ENCODE measurements at places on chromosomes 7 and 10. TPM values are rescaled to one million over a fixed set of nuclear protein-coding genes. Genes with fewer than 3 reads are reported as not detected.
A peak's percentile ranks its signal among the peaks of the same experiment; 100 is the strongest.

DNA sequence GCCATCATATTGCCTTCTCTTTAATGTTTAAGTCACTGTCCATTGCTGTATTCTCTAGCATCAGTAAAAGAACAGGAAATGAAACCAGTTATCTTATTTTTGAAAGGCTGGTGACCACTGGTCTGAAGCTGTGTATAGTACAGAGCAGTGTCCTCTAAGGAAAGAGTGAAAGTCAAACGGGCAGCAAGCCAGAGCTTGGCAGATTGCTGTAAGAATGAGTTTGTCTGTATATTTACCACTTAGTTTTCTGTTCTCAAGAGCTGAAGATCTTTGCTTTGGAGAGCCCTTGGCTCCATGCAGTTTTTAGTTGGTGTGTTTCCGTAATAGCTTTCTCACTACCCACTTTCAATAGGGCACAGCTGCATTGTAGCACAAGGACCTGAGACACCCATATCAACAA is 31.9 kb downstream of the PCBD1 start:
- H3K4me3 ChIP-seq: no peak overlapping the region
- no peaks in the 10 kb centered on the region for H3K4me1 ChIP-seq
- no peak for DNase-seq
- H3K27ac ChIP-seq: no peak overlapping the region

DNA sequence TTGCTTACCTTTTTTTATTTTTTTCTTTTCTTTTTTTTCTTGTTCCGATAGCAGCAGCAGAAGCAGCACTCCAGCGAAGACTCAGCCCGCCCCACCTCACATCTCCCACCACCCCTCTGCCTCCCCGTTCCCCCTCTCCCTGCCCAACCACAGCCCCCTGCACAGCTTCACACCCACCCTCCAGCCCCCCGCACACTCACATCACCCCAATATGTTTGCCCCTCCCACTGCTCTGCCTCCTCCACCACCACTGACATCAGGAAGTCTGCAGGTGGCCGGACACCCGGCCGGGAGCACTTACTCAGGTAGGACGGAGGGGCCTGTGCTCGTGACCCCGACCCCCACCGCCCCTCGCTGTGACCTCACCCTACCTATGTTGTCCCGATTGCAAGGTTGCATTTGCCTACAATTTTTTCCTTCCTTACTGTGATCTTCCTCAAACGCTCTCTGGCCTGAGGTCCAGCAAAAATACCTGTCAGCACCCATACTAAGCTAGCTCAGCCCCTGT is 367.2 kb upstream of the GALNT17 start:
- no peak for DNase-seq
- no peaks in the 10 kb centered on the region for H3K27me3 ChIP-seq
- peaks cover 23% of the 10 kb centered on the region for H3K36me3 ChIP-seq
- no peak overlapping the region for H3K4me3 ChIP-seq
- H3K27ac ChIP-seq: no peak overlapping the region
- H3K4me1 ChIP-seq: no peaks in the 10 kb centered on the region

DNA sequence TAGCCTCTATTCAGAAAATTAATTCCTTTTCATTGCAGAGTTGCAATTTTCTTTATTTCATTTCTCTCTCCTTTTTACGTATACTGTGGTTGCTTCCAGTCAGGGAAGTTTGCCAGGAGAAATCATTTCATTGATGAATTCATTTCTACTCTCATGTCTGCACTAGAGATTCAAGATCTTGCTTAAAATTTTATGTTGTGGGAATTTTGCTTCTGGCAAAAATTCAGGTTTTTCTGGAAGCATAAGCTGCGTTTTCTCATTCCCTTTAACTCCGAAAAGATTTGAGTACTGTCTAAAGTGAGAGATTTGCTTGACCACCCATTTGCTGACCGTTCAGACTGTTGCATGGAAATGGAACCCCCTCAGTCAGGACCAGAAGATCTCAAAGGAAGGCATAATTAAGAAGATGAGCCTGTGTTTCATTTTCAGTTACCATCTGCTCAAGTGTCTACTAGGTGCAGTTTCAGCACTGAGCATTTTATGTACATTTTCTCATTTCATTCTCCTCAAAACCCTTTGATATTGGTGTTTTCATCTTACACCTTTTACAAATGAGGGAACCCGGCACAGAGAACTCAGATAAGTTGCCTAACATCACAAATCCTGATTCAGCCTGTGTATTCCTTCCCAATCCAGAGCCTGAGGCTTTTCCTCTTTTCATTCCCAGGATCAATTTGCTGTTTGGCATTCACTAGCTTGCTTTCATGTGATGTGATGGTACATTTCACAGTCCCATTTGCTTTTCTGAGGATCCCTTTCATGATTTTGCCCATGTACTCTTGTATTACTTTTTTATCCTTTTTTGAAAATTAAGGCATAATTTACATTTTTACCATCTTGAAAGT is 3.9 kb downstream of the PTPRZ1 start:
- no peak overlapping the region for H3K27ac ChIP-seq
- H3K36me3 ChIP-seq: no peaks in the 10 kb centered on the region
- no peak for DNase-seq
- no peaks in the 10 kb centered on the region for H3K4me1 ChIP-seq

- no peaks in the 10 kb centered on the region for H3K4me1 ChIP-seq
- H3K27ac ChIP-seq: no peak overlapping the region
- H3K27me3 ChIP-seq: no peaks in the 10 kb centered on the region
These were observed 32.2 kb downstream of the AP5Z1 start for GRCh38 chr7:4807598-4808016.

DNA sequence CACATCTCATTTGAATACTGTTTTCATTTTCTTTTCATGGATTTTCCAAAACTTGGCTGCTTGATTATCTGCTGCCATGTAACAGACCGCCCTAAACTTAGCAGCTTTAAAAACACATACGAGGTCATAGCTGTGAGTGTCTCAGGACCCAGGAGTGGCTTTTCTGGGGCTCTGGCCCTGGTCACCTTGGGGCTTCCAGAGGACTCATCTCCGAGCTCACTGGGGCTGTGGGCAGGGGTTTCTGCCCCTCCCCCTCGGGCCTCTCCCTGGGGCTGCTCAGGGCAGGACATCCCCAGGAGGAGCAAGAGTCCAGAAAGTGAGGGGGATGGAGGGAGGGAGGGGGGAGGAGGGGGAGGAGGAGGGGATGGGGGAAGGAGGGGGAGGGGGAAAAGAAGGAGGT is 77.0 kb downstream of the NKX6-2 start:
- H3K36me3 ChIP-seq: peaks cover 28% of the 10 kb centered on the region
- H3K27ac ChIP-seq: no peak overlapping the region
- no peaks in the 10 kb centered on the region for H3K4me1 ChIP-seq
- peak; percentile 53 for DNase-seq
- H3K4me3 ChIP-seq: no peak overlapping the region

GRCh38 chr10:132953428-132953827 is 11.1 kb upstream of the CFAP46 start:
- no peaks in the 10 kb centered on the region for H3K4me1 ChIP-seq
- H3K36me3 ChIP-seq: no peaks in the 10 kb centered on the region
- no peaks in the 10 kb centered on the region for H3K27me3 ChIP-seq
- no peak for DNase-seq
- H3K4me3 ChIP-seq: no peak overlapping the region
- no peak overlapping the region for H3K27ac ChIP-seq

- H3K36me3 ChIP-seq: no peaks in the 10 kb centered on the region
- H3K4me1 ChIP-seq: no peaks in the 10 kb centered on the region
- DNase-seq: no peak
- H3K27me3 ChIP-seq: no peaks in the 10 kb centered on the region
- H3K4me3 ChIP-seq: no peak overlapping the region
- no peak overlapping the region for H3K27ac ChIP-seq
These were observed 45.3 kb downstream of the NRG3 start for GRCh38 chr10:81920213-81920829.

DNA sequence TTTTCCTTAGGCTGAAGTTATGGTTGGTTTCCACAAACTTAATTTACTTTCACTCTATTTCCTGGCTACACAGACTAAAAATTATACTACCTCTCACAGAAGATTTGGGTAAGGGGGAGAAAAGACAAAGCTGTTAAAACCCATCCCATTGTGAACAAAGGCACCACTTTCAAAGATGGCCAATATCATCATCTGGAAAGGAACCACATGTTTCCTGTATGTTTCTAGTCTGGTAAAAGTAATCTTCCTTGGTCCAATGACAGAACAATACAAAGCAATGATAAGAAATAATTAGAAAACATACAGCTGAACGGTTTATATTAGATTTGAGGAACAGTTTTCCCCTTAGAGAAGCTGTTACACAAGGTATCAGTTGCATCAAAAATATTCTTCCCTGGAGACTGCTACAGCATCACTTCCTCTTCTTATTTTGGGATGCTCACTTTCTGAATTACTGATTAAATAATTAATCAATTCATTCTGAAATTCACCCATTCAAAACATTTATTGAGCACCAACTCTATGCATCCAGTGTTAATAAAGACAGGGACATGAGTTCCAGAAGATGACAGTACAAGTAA is 8.5 kb upstream of the SFR1 start:
- H3K27me3 ChIP-seq: no peaks in the 10 kb centered on the region
- no peak for DNase-seq
- no peak overlapping the region for H3K27ac ChIP-seq
- no peaks in the 10 kb centered on the region for H3K4me1 ChIP-seq
- no peaks in the 10 kb centered on the region for H3K36me3 ChIP-seq

- H3K27ac ChIP-seq: no peak overlapping the region
- no peaks in the 10 kb centered on the region for H3K4me1 ChIP-seq
- H3K36me3 ChIP-seq: peaks cover 5% of the 10 kb centered on the region
- no peak for DNase-seq
- H3K4me3 ChIP-seq: no peak overlapping the region
- no peaks in the 10 kb centered on the region for H3K27me3 ChIP-seq
These were observed 122.5 kb upstream of the SAMD8 start for GRCh38 chr10:74988832-74989561.

GRCh38 chr7:31873816-31874597 is 187.0 kb downstream of the PPP1R17 start:
- H3K4me3 ChIP-seq: no peak overlapping the region
- no peak overlapping the region for H3K27ac ChIP-seq
- H3K27me3 ChIP-seq: no peaks in the 10 kb centered on the region
- no peak for DNase-seq

GRCh38 chr7:90483251-90483650 is 13.8 kb downstream of the PTTG1IP2 start:
- DNase-seq: no peak
- H3K4me1 ChIP-seq: no peaks in the 10 kb centered on the region
- no peak overlapping the region for H3K27ac ChIP-seq
- no peak overlapping the region for H3K4me3 ChIP-seq
- H3K36me3 ChIP-seq: no peaks in the 10 kb centered on the region

DNA sequence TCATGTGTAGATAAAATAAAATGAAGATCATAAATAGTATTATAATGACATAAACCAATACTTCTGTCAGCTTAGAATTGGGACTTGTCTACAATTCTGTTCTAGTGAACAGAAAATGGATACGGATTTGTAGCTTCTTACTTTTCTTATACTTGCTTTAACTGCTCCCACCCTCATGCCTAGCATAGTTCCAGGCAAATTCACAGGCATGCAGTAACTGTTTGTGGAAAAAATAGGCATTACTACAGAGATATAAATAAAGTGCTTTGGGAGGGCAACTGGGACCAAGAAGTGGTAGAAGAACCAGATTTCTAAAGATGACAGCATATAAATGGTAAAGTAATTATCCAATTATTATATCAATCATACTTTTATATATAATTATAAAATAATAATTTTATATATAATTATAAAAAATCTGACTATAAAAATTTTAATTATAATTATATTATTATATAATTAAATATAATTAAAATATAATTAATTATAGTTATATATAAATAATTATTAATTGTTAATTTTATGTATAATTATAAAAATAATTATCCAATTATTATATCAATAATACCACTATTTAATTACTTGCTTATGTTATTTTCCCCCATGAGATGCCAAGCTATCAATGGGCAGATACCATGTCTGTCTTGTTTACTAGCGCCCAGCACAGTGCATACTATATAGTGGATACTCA is 144.1 kb downstream of the NOC3L start:
- no peak for DNase-seq
- H3K27ac ChIP-seq: peak overlapping the region; percentile 55
- no peak overlapping the region for H3K4me3 ChIP-seq

DNA sequence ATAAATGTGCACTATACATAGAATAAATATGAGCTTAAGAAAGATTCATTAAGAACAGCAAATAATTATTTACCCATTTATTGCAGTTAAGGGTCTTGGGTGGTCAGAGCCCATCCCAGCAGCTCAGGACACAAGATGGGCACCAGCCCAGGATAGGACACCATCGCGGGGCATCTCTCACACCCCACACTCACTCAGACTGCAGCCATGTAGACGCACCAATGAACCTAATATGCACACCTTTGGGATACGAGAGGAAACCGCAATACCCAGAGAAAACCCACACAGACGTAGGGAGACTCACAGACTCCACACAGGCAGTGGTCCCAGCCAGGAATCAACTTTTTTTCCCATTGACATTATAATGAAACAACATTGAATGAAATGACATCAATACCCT is 36.0 kb downstream of the CARD11 start:
- no peaks in the 10 kb centered on the region for H3K4me1 ChIP-seq
- H3K27me3 ChIP-seq: no peaks in the 10 kb centered on the region
- DNase-seq: no peak
- no peak overlapping the region for H3K4me3 ChIP-seq

- no peak overlapping the region for H3K27ac ChIP-seq
- no peaks in the 10 kb centered on the region for H3K4me1 ChIP-seq
- no peak for DNase-seq
- no peaks in the 10 kb centered on the region for H3K36me3 ChIP-seq
- H3K4me3 ChIP-seq: no peak overlapping the region
These were observed 74.6 kb upstream of the EGFR start for GRCh38 chr7:54944179-54944578.

DNA sequence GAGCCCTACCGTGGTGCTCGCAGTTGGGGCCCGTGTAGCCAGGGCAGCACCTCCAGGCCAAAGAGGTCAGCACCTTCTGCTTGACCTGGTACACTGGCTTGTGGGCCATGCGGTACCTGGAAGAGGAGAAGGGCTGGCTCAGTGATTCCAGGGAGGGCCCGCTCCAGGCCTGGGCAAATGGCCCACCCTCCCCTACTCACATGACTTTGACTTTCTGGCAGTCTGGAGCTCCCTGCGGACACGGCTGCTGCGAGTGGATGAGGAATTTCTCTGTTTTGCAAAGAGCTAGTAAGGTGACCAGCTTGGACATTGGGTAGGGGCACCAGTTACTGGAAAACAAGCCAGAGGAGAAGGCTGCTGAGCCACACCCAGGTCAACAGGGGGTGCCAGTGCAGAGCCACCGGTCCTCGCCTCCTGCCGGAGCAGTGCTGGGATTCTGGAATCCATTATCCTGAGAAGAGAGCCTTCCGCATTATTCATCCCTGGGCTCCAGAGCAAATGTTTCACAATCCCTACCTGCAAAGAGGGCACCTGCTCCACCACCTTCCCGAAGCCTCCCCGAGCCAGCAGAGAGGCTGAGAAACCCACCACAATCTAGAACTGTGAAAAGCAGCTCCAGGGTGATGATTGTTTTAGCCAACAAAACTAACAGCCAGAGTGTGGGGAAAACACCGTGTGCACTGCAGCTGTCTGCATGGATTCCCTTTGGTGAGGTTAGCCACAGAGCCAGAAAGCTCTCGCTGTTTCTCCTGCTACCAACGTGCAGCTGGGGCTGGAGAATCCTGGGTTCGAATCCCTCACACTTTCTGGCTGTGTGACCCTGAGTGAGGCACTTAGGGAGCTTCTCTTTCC is 11.8 kb downstream of the MMRN2 start:
- DNase-seq: no peak
- peak overlapping the region; percentile 49 for H3K27ac ChIP-seq
- no peaks in the 10 kb centered on the region for H3K27me3 ChIP-seq
- H3K4me3 ChIP-seq: peak overlapping the region; percentile 24
- peaks cover 7% of the 10 kb centered on the region for H3K4me1 ChIP-seq

Gene NOS3
- 185 TPM for total RNA-seq

Gene AGAP5
- total RNA-seq: 0.32 TPM

Gene MSMB
- not detected for total RNA-seq

Gene STAG3
- not detected for total RNA-seq

Data from ascending aorta (tissue), 2 donors.